ENCODE measurements at places on chromosomes 1 and 21.

- DNase-seq: no peak
These were observed 80.7 kb downstream of the EIF4G3 start for GRCh38 chr1:21095976-21096375.

- DNase-seq: no peak
These were observed 548.8 kb upstream of the ZP4 start for GRCh38 chr1:238439511-238439910.

- no peak for DNase-seq
These were observed 102.7 kb downstream of the RASAL2 start for GRCh38 chr1:178196631-178197030.

- no peak for DNase-seq
These were observed 2.3 kb downstream of the FUBP1 start for GRCh38 chr1:77976433-77977076.

DNA sequence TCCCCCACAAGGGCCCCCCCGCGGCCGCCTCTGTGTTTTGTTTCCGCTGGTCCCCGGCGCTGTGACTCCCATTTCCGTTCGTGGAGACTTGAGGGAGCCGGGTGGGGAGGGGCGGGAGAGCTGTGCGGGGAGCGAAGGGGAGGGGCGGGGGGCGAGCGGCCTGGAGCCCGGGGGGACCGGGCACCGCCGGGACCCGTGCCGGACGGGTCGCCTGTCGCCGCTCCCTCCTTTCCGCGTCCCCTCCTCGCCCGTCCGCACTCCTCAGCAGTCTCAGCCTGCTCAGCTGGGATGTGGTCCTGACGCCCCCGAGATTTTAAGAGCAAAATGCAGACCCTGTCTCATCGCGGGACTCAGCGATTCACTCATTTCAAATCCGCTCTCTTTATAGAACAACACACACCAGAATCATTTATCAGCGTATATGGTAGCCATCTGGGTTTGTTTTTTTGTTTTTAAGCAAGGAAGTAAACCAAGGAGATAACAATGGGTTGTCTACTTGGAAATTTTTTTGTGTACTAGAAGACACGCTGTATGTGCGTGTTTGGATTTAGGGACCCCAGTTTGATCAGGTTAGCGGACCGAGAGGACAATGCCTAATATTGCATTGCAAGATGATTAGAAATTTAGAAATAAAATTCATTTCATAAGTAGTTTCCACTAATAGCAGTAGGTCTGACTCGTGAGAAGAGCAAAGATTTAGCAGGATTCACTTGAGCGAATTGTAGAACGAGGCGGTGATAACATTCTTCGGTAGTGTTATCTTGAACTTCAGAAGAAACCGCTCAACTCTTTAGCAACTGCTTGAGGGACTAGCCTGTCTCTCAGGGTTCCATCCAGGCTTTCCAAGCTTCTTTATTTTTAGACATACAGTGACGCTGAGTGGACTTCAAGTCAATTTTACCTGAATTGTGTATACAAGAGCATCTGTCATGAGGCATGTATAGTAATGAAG, 1.1 kb downstream of the GABPA start:
- peak; percentile 78 for DNase-seq

DNA sequence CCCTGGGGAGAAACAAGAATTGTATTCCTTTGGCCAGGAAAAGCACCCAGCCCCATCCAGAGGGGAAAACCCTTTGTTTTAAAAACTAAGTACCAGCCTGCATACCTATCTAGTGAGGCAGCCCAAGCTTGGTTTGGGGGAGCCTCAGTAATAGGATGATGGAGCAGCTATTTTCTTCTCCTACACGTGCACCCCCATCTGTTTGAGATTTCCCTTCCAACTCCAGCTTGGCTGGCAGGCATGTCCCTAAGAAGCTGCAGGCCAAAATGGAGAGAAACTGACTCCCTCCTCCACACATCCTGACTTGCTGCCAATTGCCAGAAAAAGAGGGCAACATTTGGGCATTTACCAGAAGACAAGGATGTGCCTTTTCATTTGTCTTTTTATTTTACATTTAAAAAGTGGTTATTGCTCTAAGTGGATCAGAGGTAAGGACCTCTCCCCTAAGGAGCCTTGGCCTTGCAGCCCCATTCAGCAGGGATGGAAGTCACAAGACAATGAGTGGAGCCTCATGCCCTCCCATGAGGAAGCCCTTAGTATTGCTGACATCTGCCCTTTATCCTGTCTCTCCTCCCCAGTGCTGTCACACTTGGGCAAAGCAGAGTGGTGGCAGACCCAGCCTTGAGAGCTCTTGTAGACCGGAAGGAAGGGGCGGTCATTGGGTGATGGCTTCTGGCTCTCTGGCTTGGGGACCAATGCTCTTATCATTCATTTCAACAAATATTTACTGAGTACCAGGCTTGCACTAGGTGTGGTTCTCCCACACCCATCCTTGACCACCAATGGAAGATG, 8.6 kb downstream of the FNDC5 start:
- DNase-seq: no peak

- no peak for DNase-seq
These were observed 2.3 kb upstream of the FAM177B start for GRCh38 chr1:222734740-222735139.

- DNase-seq: no peak
These were observed 69.5 kb upstream of the NFASC start for GRCh38 chr1:204801211-204801610.

DNA sequence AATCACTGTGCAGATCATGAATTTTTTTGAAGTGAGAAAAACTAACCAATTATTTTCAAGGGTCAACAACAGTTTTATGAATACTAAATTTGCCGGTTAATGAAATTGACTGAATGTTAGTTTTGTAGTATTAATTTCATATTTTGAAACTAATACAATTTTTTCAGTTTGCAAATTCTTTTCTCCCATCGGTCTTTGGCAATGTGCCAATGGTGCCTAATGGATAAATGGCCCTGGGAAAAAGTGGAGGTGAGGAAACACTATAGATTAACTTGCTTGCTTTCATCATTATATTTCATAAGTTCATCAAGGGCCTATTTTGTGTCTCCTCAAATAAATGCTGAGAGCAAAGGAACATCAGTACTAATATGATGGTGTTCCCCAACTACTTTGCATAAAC, 4.1 kb downstream of the C1orf141 start:
- no peak for DNase-seq

- no peak for DNase-seq
These were observed 30.5 kb upstream of the WDTC1 start for GRCh38 chr1:27203946-27204345.

GRCh38 chr1:87804128-87804527, 475.4 kb downstream of the LMO4 start:
- no peak for DNase-seq

DNA sequence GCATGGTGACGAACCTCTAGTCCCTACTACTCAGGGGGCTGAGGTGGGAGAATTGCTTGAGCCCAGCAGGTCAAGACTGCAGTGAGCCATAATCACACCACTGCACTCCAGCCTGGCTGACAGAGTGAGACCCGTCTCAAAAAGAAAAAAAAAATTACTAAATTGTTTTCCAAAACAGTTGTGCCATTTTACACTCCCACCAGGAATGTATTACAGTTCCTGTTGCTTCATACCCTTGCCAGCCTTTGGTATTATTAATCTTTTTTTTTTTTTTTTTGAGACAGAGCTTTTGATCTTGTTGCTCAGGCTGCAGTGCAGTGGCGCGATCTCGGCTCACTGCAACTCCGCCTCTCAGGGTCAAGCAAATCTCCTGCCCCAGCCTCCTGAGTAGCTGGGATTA, 55.9 kb downstream of the RPS6KA1 start:
- no peak for DNase-seq

DNA sequence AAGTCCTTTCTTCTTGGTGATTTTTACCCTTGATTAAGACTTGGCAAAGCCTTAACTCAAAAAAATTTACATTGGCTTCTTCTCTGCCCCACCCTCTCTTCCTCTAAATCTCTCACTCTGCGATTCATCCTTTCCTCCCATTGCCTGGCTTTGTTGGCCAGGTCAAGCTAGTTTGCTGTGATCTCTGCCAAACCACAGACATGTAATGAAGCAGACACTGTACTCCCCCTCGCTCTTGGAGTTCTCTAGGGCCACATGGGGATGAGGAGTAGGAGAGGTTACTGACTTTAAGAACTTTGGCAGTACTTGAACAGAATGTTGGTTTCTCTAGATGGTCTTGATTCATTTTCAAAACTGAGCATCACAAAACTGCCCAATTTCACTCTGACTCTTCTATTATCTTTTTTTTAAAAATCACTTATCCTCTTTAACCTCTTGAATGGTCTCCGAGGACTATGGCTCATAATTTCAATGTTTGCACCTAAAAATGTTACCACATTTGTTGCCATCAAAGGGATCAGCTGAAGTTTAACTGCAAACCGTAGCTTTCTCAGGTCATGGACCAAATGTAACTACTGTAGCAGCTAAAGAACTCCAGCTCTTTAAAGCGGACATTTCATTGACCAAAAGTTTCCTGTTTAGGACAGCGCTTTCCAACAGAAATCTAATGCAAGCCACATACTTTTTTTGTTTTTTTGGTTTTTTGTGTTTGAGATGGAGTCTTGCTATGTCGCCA, 62.7 kb upstream of the IPO9 start:
- no peak for DNase-seq

- no peak for DNase-seq
These were observed 22.1 kb downstream of the TCEA3 start for GRCh38 chr1:23402286-23403037.

DNA sequence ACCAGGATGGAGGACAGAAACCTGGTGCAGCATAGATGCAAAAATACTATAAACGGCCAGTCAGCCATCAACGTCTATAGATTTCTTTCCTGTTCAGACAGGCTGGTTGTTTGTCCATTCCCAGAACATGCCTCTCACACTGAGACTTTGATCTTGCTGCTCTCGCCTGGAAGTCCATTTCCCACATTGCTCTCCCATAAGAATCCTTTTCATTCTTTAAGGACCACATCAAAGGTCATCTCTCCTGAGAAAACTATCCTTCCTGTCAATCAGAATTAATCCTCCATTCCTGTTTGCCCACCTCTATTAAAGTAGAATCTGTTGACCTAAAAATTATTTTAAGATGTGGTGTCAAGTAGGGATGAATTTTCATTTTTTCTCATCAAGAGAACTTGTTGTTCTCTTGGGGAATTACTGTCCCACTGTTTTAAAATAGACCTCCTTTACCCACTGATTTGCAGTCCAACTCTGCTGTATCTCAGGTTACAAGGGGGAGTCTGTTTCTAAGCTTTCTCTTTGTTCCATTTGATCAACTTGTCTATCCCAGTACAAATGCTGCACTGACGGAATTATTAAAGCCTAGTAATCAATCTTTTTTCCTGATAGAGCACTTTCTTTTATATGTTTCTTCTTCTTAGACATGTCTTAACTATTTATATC, 172.7 kb downstream of the PATJ start:
- DNase-seq: no peak

DNA sequence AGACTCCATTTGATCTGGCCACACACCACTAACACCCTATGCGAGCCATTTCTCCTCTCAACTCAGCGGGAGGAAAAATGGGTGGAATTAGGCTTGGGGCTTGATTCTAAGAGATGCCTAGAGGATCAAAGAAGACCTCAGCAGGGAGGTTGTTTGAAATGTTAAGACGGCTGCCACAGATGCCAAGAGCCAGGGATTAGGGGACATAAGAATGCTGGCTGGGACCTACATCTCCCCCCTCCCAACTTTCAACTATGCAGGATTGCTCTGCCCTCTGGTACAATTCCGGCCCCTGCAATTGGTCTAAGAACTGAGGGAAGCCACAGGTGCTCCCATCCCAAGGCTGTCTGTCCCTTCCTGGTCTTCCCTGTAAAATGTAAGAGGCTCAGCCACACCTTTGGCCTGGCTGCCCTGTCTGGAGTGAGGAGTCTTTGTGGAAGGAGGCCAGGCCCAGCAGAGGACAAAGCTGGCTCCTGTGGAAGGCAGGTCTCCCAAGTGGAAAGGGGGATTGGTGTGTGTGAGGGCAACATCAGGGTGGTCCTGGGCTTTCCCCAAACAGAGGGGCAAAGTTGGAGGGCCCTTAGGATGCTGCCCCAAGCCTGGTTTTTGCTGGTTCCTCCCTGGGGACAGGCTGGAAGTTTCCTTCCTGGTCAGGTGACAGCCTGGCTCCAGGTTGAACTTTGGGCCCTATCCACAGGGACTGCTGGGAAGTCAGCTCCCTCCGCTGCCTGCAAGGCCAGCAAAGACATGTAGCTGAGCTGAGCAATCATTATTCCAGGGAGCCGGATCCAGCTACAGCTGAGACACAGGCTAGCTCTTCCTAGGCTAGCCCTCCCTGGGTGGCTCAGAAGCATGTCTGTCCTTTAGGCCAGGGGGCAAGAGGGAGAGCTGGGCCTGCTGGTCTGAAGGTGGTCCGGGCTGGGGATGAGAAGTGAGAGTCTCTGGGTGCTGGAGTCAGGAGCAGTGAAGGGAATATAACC, 34.5 kb upstream of the SYNC start:
- no peak for DNase-seq

DNA sequence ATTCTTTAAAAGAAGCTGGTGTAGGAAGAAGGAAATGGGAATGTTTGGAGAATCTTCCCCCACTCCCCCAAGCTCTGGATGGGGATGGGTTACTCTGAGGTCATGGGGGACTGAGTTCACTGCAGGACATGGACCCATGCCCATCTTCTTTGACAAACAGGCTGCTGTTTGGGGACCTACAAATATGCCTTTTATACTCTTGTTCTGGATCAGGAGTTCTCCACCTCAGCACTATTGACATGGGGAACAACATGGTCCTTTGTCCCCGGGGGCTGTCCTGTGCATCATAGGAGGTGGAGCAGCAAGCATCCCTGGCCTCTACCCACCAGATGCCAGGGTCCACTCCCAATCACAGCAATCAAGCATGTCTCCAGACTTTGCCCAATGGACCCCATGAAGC, 365.8 kb upstream of the C1orf174 start:
- DNase-seq: no peak

DNA sequence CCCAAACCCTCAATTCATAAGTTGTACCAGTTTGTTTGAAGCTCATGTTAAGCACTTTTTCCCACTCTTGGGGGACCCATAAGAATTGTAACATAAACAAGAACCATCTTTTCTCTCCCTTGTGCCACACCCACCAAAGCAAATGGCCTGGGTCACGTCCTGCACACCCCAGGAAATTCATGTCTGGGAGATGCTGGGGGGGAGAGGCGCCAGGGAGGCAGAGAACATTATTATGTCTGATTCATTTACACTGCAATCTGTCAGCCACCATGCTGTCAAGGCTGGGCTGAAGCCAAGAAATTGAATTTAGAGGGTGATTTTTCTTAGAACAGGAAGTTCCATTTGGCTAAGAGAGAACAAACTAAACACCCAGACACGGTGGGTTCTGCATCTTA, 37.2 kb upstream of the IPO9 start:
- DNase-seq: no peak

- no peak for DNase-seq
These were observed 257.5 kb upstream of the SNX7 start for GRCh38 chr1:98403963-98404480.

- DNase-seq: no peak
These were observed 69.0 kb downstream of the DHRS3 start for GRCh38 chr1:12548973-12549459.

DNA sequence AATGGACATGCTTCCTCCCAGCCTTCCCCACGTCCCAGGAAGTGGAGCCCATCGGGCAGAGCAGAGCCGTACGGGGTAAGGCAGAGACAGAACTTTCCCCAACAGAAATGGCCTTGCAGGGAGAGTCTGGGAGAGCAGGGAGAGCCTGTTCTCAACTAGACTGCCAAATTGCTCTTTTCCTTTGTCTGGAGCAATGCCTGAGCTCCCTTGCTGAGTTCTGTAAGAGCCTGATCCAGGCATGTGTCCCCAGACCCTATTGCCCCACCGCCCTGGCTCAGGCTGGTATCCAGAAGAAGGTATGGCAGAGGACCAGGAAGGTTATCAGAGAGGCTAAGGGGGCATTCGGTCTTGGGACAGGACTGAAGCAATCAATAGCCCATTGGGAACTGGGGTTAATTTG, 79.9 kb downstream of the TMEM53 start:
- DNase-seq: no peak

GRCh38 chr1:73832276-73833181, 365.4 kb downstream of the LRRIQ3 start:
- no peak for DNase-seq

All from stimulated activated CD4-positive, alpha-beta T cell treated with anti-CD3 and anti-CD28 coated beads, Interleukin-1b, Interleukin-23, amount 100 ng/mL, for 48 hours (primary cell).